ENCODE measurements at places on chromosomes 11 and 22.

GRCh38 chr22:24205438-24206195 lies 24.3 kb downstream of the SUSD2 start:
- no peak for DNase-seq

GRCh38 chr11:124514131-124514530 lies 29.3 kb downstream of the OR8B12 start:
- no peak for DNase-seq

GRCh38 chr11:101835506-101836063 lies 79.2 kb upstream of the CEP126 start:
- no peak for DNase-seq

DNA sequence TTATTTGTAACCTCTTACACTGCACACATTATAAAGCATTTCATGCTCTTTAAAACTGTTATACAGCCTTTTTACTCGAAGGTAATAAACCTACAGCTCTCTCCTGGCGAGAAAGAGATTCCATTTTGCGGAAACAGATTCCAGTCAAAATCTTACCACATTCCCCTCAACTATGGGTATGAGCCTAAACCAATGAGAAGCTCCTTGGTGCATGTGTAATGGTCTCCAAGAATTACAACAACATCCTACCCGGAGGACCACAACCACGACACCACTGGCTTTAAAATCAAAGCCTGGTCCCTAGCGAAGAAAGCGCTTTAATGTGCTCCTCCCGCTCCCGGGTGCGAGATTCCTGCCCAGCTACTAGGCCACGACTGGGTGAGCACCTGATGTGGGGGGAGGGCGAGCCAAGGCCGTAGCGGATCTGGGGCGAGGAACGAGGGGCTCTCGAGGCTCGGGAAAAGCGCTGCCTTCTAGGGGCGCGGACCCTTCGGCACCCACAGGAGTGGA lies 821 bp downstream of the CELF1 start:
- peak; percentile 71 for DNase-seq

- DNase-seq, result peak; percentile 91
Observed at GRCh38 chr11:122642472-122642922, 13.0 kb upstream of the UBASH3B start.

DNA sequence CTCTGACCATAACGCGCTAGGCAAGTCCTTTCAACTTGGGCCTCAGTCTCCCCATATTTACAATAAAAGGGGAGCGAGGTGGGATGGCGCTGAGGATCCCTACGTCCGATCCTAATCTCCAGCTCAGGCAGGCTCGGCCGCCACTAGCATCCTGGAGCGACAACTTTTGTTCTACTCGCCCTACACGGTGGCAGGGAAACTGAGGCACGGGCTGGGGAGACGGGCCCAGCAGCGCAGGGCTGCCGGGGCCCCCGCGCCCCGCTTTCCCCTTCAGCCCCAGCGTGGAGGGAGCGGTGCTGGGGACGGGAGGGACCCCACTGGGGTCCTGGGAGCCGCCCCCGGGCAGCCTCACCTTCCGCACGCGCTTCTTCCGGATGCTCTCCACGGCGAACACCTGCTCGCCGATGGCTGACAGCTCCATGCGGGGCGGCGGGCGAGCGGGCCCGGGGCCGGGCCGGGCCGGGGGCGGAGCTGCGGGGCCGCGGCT lies 413 bp downstream of the CBX7 start:
- DNase-seq, result no peak

DNA sequence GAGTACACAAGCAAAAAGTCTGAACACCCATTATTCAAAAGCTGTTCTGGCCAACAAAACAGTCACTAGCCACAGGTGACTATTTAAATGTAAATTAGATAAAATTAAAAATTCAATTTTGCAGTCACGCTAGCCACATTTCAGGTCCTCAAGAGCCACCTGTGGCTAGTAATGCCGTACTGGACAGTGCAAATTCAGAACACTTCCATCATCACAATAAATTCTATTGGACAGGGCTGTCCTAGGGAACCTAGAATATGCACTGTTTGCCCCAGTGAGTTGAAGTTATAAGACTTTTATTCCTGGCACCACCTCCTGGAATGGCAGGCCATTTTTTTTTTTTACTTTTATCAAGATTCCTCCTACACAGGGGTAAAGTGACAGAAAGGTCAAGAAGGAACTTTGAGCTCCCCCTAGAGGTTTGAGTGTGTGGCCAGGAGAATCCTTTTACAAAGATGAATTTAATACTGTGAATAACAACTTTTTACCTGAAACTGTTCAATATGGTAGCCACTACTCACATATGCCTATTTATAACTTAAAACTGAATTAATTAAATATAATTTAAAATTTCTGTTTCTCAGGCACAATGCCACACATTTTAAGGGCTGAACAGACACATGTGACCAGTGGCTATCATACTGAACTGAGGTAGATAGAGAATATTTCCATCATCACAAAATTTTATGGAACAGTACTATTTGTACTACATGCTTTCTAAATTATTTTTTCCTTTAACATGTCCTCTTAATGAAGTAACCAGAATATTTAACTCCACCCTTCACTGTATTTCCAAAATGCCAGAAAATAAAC lies 6.5 kb downstream of the MSANTD2 start:
- DNase-seq, result peak; percentile 51

- DNase-seq, result no peak
Observed at GRCh38 chr11:130389335-130389935, 39.0 kb downstream of the ADAMTS8 start.

DNA sequence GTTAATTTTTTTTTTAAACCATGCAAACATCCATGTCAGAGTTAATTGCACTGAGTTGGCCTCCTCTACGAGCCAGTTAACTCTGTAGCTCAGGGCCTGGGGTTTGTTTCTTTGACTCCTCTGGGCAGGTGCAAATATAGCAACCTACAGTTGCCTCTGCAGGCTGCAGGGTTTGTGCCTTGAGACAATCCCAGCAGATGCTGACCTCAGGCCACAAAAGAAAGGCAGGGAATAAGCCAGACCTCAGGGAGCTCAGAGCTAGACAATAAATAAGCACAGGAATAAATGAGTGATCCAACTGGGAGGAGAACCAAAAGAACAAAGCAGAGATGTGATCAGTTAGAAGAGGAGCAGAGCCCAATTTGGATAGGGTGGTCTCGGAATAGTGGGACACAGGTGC lies 390.8 kb downstream of the SHANK2 start:
- DNase-seq, result no peak

DNA sequence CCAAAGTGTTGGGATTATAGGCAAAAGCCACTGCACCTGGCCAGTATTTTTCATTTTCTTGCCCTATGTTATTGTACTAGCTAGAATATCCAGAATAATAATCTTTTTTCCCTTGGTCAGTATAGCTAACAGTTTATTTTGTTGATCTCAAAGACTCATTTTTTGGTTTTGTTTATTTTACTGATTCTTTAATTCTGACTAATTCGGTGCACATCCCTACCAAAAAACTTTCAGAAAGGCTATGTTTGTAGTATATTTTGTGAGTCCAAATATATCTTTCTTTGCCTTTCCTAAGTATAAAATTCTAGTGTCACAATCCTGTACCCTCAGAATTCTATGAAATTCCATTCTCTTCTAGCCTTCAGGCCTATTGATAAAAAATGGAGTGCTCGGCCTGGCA lies 84.3 kb downstream of the PHF21A start:
- DNase-seq, result no peak

- no peak for DNase-seq
Observed at GRCh38 chr11:64391839-64392238, 32.9 kb downstream of the RPS6KA4 start.

DNA sequence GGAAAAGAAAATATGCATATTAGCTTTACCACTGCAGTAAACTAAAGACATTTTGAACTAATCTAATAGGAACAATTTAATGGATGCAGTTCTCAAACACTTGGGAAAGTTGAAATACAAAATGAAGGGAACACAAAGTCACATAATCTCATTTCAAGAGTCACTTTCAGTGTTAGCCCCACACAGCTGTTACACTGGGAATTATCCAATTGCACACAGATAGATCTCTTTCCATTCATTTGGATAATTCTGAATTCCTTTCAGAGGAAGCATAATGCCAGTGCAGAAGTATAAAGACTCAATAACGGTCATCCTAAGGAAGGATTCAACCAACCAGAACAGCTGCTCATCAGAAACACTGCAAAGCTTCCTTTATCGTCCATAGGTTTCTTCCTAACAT lies 173.3 kb downstream of the GRIA4 start:
- DNase-seq, result no peak

- peak; percentile 95 for DNase-seq
Observed at GRCh38 chr11:844693-845644, 2.3 kb downstream of the TSPAN4 start.

GRCh38 chr11:126945319-126945718 lies 55.3 kb downstream of the KIRREL3 start:
- no peak for DNase-seq

DNA sequence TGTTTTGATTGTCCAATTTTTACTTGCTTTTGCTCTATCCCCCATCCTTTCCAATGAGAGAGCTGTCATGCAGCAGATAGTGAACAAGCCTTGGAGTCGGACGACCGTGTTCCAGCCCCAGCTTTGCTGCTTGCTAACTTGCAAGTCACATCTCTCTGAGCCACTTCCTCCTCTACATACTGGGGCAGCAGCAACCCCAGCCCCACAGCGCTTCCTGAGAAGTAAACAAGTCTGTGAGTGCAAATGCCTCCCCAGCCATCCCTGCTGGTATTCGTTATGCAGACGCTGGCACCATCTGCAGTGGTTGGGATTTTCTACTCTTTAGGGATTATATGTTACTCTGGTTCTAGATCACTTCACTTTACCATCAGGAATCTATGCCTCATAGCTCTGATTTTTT lies 35.0 kb downstream of the TPBGL start:
- no peak for DNase-seq

DNA sequence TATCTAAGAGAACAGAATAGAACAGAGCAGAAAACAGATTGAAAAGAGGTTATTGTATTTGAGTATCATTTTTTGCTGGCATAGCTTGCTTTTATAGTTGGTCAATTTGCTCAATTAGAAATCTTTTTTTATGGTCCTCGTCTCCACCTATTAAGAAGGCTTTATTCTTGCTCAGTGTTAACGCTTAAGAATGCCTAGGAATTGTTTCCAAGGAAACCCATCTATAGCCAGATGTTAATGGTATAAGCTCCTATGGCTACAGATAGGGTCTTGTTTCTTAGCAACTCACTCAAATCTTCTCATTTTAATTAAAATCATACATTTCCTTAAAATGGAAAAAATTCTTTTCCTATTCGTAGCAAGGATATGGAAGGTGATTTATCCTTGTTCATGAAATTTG lies 392.3 kb downstream of the TMEM135 start:
- no peak for DNase-seq

- DNase-seq, result no peak
Observed at GRCh38 chr11:112724496-112724790, 236.8 kb upstream of the NCAM1 start.

- peak; percentile 18 for DNase-seq
Observed at GRCh38 chr11:102575012-102575411, 44.5 kb upstream of the MMP7 start.

DNA sequence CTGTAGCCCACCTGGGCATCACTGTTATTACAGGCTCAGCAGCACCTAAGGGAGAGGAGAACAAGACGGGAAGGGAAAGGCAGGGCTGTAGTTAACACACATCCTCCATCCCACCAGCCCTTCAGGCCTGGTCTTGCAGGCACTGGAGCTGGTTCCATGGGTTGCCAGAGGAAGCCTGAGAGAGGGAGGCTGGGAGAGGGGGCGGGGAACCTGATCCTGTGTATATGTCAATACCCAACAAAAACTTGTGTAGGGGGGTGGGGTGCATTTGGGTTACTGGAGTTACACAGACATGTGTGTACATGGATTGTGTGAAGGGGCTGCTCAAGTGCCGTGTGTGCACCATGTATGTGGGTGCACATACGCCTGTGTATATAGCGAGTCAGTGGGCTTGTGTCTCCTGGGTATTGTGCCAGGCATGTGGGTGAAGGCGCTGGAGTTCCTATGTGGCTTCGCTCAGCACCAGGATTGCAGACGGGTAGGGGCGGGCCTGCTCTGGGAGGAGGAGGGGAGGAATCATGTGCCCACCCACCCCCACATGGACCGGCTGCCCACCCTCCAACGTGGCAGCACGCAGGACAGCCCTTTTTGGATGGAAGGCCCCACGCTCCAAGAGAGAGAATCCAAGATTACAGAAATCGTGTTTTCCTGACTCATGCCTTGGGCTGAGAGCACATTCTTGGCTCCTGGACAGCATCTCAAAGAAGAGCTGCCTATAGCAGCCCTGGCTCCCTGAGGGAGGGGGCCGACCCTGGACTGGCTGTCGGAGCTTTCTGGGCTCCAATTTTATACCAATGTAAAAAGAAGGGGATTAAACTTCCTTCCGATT lies 4.2 kb upstream of the SERPINH1 start:
- DNase-seq, result peak; percentile 96

Data from AG10803 (cell line).